ENCODE measurements at places on chromosomes 4 and X.

GRCh38 chr4:124686279-124686678 lies 26.3 kb downstream of the ANKRD50 start:
- no peak for DNase-seq

DNA sequence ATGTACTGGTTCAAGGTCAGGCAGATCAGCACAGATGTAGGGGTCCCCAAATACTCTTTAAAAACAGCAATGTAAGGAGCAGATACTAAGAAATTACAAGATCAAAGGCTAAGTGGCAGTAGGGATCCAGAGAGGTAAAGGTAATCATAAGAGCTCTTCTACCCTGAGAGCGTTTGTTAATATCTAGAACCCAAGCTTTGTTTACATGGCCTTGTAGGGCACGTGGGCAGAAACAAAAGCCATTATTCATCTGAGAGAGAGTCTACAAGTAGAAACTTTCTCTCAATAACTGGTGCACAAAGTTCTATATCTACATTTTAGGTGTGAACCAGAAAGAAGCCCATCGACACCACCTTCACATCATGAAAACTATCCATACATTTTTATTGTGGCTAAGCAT lies 225.6 kb upstream of the PCDH10 start:
- DNase-seq, result no peak

- DNase-seq, result no peak
These were observed 22.1 kb upstream of the CEP135 start for GRCh38 chr4:55926610-55927009.

GRCh38 chr4:158999849-159000248 lies 103.0 kb upstream of the RAPGEF2 start:
- no peak for DNase-seq

DNA sequence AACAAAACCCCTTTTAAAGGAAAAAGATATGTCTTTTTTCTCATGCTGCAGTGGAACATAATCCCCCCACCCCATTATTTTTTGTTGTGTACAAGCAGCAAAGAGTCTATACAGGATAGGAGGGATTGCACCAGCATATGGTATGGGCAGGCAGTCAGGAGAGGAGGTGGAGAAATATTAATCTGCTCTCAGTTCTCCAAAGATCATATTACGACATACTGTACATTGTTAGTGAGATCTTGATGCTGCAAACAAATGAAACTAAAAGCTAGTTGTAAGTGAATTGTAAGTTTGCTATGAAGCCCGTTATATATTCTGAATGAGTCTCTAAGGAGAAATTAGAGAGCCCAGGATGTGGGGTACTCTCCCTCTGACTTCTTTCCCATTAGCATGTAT lies 75.3 kb downstream of the RAPGEF2 start:
- no peak for DNase-seq

DNA sequence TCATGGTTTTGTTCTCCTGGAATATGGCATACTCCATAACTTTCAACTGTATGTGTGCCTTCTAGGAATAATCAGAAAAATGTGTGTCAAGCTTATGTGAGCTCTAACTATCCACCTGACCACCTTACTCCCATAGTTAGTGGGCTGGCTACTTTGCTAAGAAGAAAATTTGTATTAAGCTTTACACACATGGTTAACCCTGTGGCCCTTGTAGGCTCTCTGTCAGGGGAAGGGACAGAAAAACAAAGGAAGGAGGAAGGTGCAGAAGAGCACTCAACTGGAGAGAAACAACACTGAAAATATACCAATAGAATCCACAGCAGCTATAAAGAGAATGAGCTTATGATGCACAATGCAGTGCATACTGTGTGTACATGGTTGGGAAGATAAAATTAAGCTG lies 84.6 kb downstream of the PPP3CA start:
- no peak for DNase-seq

DNA sequence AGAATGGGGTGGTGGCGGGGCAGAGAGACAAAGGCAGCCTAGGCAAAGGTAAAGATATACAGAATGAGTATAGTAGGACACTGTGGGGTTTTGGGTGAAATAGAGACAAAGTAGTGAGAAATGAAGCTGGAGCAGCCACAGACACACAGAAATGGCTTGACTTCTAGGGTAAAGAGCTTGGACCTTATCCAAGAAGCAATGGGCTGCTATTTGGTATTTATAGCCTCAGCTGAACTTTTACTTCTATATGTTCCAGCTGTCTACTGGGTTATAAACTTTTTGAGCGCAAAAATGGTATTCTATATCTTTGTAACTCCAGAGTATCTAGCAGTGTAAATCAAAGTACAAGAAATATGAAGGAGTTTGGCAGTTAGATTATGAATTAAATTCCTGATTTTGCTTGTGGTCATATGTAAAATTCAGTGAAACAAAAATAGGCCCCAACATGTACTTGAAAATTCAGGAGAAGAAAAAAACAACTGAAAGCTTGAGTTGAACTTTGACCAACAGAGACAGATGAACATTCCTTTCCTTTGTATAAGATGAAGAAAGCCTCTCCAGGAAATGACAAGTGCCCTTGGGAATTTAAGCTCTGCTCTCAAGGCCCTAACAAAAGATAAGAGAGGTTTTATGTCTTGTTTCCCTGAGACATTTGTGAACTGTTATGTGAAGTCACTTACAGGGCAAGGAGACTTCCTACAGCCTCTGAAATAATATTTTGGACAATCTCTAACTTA lies 354.1 kb downstream of the CHIC1 start:
- DNase-seq, result peak; percentile 94

DNA sequence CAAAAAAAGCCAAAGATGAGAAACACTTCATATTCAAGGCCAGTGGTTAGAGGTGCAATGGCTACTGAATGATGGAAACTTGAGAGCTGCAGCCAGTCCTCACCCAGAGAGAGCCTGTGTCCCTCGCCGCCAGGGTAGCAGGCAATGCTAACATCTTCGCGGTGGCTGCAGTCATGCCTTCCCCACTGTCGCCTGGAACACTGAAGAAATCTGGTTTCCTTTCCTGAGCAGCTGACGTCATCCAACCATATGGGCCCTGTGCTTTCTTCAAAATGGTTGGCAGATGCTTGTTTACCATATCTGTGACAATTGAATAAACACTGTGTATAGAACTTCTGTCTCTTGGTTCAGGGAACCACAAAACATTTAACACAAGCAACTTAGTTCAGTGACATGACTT lies 39.7 kb downstream of the PRSS12 start:
- no peak for DNase-seq

DNA sequence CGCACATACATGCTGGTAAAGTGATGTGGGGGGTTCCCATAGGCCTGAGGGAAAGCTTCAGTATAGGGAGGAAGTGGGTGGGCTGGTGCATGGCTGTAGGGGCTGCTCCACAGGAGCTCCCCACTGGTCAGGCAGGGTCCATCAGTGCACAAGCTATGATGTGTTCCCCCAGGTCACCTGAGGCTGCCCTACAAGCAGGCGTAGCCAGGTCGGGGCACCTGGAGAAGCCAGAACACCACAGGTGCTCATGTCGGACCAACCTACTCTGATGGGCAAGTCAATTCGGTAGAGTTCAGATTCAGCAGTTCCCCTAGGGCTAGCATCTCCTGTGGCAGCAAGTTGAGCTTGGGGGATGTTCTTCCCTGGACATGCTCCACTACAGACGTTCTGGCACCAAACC lies 103.3 kb upstream of the EPHA5 start:
- no peak for DNase-seq

- DNase-seq, result no peak
These were observed 33.1 kb downstream of the SMIM10L2A start for GRCh38 chrX:135454816-135455215.

DNA sequence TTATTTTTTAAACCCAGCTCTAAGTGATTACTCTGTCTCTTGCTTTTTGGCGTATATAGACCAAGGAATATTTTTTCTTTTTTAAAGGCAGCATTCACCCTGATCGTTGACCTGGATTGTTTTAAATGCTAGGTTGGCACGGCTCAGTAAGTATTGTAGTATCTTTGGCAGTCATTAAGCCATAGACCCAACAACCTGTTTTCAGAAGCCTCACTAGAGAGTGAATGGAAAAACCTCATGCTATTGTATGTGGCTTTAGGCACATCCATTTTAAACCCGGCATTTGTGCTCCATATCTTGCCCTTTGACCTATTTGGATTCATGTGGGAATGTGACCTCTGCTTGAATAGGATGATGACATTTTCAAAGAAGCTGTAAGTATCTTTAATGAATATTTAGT lies 183.9 kb downstream of the SNCA start:
- DNase-seq, result no peak

DNA sequence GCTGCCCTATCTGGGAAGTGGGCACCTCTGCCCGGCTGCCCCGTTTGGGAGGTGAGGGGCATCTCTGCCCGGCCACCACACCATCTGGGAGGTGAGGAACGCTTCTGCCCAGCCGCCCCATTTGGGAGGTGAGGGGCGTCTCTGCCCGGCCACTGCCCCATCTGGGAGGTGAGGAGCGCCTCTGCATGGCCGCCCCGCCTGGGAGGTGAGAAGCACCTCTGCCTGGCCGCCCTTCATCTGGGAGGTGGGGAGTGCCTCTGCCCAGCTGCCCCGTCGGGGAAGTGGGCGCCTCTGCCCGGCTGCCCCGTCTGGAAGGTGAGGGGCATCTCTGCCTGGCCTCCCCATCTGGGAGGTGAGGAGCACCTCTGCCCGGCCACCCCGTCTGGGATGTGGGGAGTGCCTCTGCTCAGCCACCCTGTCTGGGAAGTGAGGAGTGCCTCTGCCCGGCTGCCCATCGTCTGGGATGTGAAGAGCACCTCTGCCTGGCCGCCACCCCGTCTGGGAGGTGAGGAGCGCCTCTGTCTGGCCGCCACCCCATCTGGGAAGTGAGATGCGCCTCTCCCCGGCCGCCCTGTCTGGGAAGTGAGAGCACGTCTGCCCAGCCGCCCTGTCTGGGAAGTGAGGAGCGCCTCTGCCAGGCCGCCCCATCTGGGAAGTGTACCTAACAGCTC lies 9.8 kb downstream of the PABPC1L2A start:
- no peak for DNase-seq

GRCh38 chr4:18858229-18858922 lies 836.8 kb upstream of the LCORL start:
- DNase-seq, result no peak

- no peak for DNase-seq
These were observed 1.2 kb downstream of the CPEB2 start for GRCh38 chr4:15003401-15003890.

- no peak for DNase-seq
These were observed 6.4 kb downstream of the TCEAL8 start for GRCh38 chrX:103248553-103248952.

DNA sequence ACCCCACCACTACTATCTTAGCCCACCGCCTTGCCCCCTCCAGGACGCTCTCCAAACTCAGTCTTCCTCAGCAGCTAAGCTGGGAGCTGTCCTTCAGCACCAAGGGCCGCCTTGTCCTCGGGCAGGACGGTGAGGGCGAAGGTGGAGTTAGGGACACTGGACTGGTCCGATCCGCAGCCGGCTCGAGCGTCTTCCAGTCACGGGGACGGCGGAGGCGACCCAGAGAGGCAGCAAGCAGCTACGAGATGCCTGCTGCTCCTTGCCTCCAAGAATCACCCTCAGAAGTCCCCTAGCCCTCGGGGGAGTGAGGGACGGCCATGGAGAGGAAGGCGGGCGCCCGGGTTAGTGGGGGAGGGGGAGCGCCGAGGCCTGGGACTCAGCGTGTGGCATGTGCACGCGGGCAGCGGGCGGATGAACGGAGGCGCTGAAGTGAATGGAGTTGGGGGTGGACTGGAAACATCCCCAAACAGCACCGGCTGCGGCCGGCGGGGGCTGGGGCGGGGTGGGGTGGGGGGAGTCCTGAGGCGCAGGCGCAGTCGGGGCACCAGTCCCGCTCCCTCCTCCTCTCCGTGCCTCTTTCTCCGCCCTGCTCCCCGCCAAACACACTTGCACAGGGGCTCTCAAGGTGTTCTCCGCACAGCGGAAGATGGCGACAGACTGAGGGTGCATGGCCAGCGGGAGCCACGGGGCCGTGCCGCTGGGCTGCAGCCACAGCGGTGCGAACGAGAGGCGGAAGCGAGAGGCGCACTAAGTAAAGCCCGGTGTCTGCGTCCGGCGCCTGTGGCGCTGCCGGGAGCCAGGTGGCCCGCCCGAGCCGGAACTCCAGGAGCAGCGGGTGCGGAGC lies at the start of gene NALF2:
TSS of gene NALF2 (plus strand) at position 545 of the 844 bp plus-strand sequence. CDS start 957 bp downstream, outside the sequence.
- DNase-seq, result no peak

DNA sequence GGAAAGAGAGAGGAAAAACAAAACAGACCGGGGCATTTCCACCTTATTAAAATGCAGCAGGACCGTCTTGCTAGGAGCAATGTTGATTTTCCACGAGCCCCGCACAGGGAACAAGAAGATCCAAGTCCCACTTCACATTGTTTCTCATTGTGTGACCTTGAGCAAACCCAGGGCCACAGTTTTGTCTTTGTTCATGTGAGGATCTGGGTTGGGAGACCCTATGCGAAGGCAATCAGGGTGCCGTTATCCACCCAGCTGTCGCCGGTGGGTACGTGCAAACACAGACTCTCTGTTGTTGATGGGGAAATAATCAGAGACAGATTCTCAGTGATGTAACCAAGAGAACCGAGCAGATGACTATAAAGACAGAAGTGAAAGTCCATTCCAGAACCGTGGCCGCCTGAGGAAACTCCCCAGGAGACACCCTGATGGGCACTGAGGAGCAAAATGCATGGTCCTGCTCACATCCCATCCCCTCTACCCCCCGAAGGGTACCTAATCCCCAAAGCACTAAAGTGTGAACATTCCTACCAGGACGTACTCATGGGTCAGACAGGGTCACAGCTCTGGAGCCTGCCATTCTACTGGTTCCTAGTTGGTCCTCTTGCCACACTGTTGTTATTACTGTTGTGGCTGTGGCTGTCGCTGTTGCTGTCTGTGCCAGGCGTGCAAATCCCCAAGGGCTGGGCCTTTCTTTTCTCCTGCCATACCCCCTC lies 102.7 kb upstream of the RBPJ start:
- DNase-seq, result no peak

DNA sequence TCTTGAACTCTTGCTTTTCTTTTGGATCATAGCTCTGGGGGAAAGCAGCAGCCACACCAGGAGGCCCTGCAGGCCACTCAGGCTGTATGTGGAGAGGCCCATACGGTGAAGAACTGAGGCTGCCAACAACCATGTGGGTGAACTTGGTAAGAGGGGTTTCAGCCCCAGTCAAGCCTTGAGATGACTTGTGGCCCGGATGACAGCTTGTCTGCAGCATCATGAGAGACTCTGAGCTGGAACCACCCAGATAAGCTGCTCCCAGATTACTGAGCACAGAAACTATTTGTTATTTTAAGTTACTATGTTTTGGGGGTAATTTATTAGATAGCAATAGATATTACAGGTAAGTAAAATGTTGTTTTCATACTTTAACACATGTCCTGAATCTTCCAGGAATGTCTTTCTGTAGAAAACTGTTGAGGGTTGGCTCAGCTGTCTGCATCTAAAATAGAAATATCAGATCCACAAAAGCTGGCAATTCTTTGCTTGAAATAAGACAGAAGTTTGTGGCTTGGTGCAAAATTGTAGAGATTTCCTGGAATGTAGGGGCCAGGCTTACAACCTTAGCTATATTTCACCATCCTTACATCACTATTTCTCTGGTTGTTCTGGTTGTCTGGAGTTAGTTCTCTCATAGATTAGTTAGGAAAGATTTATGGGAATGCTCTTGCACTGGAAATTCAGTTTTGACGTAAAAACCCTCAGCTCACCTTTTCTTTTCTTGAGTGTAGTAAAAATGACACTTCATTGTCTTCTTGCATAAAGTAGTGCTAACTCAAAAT lies 272.1 kb downstream of the RAPGEF2 start:
- DNase-seq, result no peak

Data from A172 (cell line).